ENCODE measurements at places on chromosomes 3 and 15.

- DNase-seq = no peak
These were observed 908 bp upstream of the RARB start for GRCh38 chr3:25427155-25427554.

- DNase-seq = no peak
These were observed 190.5 kb upstream of the VEPH1 start for GRCh38 chr3:157693762-157694161.

DNA sequence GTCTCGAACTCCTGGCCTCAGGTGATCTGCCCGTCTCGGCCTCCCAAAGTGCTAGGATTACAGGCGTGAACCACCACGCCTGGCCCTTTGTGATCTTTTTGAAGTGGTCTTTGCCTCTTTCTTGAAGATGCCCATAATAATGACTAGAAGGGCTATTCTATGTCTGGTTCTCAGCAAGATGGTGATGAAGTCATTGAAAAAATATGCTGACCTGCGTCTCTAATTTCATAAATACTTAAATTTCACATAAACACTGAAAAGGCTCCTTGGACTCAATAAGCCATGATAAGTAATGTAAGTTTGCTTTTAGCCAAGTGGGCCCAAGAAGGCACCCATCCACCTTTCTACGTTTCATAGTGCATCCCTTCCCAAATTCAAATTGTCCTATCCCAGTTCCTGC is 775 bp upstream of the MAPK6 start:
- no peak for DNase-seq

DNA sequence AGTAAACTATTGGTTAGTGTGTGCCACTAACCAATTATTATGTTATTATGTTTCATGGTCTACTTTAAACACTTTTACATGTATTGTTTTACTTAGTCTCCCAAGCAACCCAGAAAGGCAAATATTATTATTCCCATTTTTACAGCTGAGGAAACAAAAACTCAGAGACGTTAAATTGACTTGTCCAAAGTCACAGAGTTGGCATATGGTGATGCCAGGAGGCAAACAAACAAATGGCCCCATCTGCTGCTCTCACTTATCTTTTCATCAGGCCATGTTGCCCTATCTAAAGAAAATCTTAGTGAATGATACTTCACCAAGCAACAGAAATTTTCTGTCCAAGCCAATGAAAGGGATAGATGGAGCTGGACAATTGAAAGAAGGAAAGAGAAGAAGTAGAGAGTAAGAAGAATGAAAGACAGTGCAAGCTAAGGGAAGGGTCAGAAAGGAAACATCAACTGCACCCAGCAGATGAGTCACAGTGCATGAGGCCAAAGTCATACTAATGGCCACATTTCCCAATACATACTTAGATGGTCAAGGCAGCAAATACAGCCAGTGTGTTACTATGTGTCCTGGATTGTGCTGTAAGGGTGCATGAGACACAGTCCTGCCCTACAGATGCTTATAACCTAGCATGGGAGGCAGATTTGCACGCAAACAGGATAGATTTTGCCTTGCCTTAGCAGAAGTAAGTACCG is 266.9 kb downstream of the KCNMB2 start:
- DNase-seq = no peak

DNA sequence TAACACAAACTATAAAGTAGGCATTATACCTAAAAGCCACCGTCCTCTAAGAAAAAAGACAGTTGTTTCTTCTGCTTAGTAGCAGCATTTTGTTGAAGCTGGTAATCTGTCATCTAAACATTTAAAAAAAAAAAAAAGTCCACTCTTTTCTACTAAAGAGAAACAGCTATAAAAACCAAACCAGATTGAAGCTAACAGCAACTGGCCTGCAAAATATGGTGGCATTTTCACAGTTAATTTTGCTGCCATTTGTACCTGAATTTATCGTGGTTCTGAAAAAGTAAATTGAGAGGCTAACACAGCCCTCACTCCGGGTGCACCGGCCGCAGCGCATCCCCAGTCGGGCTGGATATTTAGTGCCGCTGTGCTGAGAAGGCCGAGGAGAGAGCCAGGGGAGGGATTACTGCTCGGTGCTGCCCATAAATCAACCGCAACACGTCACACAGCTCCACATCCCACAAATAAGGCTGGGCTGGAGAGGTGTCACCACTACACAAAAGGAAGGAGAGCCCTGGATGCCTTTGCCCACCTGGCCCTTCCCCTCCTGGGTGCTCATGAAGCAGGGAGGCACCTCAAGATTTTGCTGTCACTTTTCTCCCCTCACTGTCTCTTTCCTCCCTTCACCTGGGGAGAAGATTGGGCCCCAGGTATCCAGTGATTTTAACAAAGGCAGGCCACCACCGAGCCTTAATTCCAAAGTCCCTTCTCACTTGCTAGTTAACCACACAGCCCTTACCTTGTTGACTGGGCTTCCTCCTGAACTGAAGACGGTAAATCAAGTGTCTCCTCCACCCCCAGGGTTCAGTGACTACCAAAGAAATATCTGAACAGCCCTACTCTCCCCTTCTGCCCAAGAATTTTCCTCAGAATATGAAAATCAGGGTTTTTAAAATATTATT is 44.4 kb downstream of the MECOM start:
- DNase-seq = no peak

DNA sequence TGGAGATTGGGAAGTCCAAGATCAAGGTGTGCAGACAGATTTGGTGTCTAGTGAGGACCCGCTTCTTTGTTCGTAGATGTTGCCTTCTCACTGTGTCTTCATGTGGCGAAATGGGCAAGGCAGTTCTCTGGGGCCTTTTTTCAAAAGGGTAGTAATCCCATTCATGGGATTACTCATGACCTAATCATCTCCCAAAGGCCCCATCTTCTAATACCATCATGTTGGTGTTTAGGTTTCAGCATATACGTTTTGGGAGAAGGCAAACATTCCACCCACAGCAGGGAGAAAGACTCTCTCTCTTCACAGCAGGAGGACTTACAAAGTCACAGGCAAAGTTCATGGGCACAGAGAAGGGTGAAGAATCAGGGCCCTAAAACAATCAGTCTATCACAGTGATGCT is 252.1 kb downstream of the RPLP1 start:
- no peak for DNase-seq

- no peak for DNase-seq
These were observed 589.4 kb downstream of the NLGN1 start for GRCh38 chr3:173986861-173987410.

DNA sequence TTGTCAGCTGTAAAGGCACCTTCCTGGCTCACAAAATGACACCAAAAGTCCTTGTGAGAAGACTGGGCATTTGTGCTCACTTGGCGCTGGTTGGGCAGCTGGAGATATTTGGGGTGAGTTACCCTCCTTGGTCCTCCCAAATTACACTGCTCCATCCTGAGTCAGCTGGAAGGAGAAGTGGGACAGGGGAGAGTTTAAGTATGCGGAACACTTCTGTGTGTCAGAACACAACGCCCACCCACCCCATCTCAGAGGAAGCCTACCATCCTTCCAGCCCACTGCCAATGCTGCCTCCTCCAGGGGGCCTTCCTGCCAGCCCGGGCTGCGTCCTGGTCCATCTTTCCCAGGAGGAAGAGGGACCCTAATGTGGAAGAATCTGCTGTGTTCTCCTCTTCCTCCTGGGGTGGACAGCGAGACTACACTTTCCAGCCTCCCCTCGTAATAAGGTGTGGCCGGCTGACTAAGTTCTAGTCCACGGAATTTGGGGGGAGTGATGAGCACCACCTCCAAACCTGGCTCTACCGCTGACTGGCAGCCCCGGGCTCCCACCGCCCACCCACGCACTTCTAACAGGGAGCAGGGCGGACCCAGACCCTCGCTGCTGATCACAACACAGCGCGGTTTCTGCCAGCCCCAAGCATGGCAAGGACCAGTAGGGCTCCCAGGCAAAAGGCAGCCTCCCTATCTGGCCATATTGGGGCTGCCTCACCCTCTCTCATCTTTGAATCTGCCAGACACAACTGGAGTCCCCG is 265.0 kb downstream of the XXYLT1 start:
- no peak for DNase-seq

GRCh38 chr3:167958141-167958540 is 137.6 kb downstream of the GOLIM4 start:
- no peak for DNase-seq

DNA sequence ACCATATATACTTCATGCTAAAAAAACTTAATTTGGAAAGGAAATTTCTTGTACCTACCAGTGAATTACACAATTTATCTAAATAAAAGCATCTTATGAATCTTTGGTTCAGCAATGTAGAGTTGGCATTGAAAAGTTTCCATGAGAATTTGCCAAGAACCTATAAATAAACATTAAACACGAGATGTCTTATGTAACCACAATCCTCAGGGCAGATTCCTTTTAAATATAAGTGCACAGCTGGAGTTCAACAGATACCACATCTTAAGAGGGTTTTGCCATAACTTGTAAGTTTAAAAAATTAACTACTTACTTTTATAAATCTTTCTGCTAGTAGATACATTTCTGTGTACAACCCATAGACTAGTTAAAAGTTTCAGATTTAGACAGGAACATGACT is 499.3 kb upstream of the ARRDC4 start:
- no peak for DNase-seq

DNA sequence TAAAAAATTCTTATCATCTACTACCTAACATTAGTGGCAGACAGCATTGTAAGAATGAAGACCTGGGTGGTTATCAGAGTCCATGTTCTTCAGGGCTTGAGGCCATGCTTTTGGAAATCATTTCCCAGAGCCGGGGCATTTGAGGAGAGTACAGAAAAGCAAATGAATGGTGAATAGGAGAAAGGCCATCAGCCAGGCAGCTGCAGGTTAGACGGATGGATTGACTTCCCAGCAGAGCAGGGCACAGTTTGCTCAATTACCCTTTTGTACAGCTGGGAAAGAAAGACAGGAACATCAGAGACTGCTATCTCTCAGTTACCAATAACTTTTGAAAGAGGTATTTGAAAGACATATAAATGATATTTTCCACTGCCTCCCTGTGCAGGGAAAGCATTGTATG is 135.6 kb downstream of the ALCAM start:
- DNase-seq = no peak

GRCh38 chr15:94028809-94029208 is 202.6 kb upstream of the MCTP2 start:
- no peak for DNase-seq

DNA sequence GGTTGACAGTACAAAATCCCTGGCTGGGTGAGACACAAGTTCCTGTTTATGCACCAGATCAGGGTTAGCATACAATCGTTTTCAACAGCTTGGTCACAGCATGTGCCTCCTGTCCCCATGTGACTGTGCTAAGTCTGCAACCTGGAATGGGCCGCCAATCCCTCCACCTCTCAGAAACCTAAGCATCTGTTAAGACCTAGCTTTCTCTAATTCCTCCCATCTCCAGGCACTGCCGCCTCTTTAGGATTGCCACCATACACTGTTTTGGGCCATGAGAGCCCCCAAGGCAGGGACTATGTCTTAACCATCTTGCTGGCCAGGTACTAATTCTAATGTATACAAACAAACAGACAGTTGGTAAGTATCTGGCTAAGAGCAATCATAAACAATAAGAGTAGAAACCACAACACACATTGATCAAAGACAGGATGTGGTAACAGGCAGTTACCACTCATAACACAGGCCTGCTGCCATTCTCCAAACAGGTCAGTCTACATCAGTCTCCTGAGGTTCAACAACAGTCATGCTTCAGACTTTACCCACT is 25.6 kb downstream of the SEC22C start:
- DNase-seq = peak; percentile 20

GRCh38 chr3:134892326-134892725 is 97.3 kb downstream of the EPHB1 start:
- no peak for DNase-seq

- no peak for DNase-seq
These were observed 3.6 kb upstream of the KPNA4 start for GRCh38 chr3:160568989-160569388.

GRCh38 chr3:30864836-30865235 is 29.6 kb downstream of the GADL1 start:
- DNase-seq = no peak

GRCh38 chr3:50146316-50146901 is 8.7 kb upstream of the SEMA3F start:
- DNase-seq = no peak

DNA sequence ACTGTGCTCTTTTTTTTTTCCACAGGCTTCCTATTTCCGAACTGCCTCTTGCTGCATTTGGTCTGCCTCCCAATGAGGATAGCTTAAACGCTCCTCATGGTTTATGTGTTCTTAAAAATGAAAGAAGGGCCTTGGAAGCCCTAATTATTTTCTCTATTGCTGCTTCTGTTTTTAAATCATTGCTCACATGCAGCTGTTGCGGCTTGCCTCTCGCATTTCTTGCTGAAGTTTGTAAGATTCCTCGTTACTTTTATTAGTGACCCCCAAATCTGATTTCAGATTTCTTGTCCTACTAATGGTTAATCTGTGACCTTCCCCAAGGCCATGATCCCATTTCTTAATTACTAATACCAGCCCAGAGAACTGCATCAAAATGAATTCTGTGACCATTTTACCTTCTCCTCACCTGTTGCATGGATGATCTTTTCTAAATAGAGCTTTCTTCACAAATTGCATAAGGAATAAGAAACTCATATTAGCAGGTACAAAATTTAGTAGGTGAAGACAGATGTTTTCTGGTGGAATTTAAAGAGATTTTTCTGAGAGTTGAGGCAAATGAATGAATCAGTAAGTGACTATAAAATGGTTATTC is 1.8 kb downstream of the UBE2E1 start:
- DNase-seq = no peak

DNA sequence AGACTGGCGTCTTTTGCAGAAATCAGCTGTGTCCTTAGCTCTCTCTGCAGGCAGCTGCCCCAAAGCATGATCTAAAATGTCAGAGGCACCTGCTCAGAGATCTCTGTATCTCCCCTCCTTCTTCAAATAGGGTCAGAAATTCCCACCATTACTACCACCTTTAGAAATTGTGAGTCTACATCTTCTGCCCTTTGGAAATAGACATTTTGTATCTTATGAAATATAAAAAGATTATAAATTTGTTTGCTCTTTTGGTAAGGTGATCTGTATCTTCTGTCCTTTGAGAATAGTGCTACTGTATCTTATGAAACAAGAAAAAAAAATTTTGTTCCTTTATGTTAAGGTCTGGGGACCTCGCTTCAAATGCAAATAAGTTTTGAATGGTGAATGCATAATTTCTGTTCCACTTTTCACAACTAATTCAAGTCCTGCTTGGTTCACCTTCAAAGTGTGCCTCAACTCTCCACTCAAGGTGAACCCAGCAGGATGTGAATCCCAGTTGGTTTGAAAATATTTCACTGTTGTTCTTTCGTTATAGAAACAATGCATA is 28.3 kb upstream of the GPD1L start:
- DNase-seq = no peak

Measured in stimulated activated CD4-positive, alpha-beta T cell treated with anti-CD3 and anti-CD28 coated beads, Interleukin-15, amount 100 ng/mL, for 1 hour (primary cell).